Forelimb muscle (tissue), 1 donor: ENCODE measurements at places on chromosomes 2 and 18. TPM values are rescaled to one million over a fixed set of nuclear protein-coding genes. Genes with fewer than 3 reads are reported as not detected.

GRCh38 chr18:69259282-69259681 lies 141.4 kb upstream of the DOK6 start:
- no peak for DNase-seq

AQP4 gene
- polyA plus RNA-seq: 0.33 TPM

ABHD1 gene
- 0.49 TPM for polyA plus RNA-seq

KIAA2012 gene
- polyA plus RNA-seq: 0.37 TPM

GRCh38 chr2:3468296-3468988 lies 50.9 kb downstream of the ADI1 start:
- no peak for DNase-seq

- no peak for DNase-seq
Observed at GRCh38 chr2:85340034-85340892, 12.5 kb upstream of the TGOLN2 start.

DNA sequence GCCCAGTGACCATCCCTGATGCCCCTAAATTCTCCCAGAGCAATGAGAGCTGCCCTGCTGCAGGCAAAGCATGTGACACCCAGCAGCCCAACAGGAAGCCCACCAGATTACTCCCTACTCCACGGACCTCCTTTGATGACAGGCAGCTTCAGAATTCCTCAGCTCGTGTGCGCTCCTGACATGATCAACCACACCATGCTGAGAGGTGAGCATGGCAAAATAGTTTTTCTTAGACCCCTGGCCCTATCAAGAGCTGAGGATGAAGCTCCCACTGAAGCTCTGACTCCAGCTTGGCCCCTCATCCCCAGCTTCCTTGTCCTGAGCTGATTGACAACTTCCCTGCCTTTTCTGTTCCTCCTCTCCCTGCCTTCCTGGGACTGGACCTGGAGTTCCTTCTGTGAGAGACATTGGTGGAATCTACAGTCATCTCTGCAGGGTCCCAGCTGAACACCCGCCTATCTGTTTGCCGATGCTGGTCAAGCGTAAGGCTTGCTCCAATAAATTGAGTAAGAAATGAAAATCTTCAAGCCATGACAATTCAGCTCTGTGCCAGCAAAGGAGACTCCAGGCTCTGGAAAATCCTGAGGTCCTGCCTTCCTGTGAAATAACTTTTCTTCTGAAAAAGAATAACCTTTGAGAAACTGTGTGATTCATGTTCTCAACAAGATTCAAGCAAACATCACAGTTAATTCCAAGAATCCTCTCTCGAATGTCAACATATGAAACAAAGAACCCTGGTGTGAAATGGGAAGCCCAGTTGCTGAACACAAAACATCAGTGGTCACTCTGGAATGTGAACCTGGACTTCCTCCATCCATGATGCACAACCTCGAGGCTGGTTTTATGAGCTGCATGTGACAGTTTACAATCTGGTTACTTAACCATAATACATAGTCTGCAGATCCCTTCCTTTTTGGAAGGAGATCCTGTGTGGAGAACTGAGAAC lies 201.1 kb downstream of the SPP2 start:
- DNase-seq: no peak

- no peak for DNase-seq
Observed at GRCh38 chr2:120283649-120284048, 31.0 kb downstream of the RALB start.

PASK gene
- 5.0 TPM for polyA plus RNA-seq

DNA sequence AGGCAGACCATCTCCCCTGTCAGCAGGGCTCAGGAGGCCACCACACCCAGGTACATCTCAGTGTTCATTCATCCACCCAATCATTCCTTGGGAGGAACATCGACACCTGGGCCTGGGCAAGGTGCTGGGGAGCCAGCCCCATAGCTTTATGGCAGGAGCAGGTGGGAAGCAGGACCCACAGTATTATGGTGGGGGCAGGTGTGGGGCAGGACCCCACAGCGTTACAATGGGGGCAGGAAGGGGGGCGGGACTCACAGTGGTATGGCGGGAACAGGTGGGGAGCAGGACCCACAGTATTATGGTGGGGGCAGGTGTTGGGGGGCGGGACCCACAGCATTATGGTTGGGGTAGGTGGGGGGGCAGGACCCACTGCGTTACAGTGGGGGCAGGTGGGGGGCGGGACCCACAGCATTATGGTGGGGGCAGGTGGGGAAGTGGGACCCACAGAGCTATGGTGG lies 128.9 kb upstream of the HS6ST1 start:
- no peak for DNase-seq

DNA sequence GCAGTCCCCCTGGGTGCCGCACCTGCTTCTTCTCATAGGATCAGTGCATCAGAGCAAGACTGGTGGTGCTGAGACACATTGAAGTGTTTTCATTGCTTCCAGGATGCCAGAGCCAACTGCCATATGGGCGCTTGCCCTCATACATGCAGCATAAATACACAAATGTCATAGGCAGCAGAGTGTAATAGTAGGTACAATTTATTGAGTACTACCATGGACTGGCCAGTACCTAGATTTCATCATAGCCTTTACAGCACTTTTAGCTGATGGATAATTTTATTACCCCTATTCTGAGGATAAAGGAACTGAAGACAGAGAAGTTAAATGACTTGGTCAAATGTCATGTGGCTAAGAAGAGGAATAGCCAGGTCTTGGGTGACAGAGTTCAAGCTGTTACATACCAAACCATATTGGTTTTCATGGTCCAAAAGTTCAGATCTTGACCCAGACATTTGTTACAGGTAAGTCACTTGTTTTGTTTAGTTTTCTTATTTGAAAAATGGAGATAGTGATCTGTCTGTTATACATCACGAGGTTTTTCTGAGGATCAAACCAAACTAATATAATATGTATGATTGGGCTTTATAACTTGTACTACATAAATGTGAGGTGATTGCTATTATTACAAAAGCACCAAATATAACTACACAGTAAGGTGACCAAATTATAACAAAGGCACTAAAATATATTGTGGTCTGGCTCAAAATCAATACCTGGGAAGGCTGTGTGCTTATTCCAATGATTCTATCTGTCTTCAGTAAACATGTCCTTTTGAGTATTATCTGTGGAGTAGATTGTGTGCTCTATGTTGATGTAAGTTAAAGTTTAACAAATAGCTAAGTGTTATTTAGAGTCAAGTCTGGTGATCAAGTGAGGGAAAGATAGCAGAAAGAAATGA lies 151.9 kb upstream of the CYRIA start:
- no peak for DNase-seq

TCF23 gene
- 0.49 TPM for polyA plus RNA-seq

DNA sequence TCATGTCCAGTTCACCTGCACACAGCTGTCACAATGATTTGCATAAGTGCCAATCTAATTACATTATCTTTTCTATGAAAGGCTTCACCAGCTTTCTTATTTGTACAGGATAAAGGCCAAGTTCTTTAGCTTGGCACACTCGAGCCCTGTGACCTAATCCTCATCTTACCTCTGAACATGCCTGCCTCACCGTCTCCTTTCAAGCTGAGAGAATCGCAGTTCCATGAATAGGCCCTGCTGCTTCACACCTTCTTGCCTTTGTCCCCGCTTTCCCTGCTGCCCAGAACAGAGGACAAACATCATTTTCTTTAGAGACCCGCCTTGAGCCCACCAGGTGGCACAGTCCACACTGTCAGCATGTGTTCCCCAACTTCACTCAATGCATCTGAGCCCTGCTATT lies 1094.7 kb downstream of the BCL11A start:
- DNase-seq: no peak

DNA sequence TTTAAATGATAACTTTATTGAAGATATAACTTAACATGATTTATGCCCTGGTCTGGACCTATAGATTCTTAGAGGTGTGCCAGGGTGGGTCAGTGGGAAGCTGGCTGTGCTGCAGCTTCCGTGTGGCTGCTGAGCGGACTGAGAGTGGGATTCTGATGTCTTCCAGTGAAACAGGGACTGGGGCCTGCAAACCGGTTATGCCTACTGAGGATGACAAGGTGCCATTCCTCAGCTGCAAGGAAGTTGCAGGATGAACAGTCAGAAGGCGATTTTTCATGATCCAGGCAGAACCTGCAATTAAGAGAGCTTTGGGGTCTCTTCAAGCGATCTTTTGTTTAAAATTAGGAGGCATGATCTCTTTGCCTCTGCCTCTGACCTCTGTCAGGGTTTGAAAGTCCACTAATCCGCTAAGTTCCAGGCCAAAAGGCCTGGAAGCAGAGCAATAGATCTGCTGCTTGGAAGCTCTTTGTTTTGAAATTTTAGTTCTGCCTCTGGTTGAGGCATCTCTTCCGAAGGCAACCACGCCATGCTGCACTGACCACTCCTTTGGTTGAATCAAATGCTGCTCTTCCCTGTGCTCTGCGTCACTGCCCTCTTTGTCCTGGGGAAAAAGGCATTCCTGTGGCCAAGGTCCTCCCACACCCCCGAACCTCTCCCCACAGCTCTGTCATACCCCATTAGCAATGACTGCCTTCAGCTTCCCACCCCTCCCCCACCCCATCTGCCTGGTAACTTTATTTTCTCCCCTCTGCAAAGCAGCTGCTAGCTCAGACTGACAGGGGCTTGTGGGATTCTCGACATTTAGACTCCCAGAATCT lies 2.0 kb downstream of the TMEM169 start:
- no peak for DNase-seq

DNA sequence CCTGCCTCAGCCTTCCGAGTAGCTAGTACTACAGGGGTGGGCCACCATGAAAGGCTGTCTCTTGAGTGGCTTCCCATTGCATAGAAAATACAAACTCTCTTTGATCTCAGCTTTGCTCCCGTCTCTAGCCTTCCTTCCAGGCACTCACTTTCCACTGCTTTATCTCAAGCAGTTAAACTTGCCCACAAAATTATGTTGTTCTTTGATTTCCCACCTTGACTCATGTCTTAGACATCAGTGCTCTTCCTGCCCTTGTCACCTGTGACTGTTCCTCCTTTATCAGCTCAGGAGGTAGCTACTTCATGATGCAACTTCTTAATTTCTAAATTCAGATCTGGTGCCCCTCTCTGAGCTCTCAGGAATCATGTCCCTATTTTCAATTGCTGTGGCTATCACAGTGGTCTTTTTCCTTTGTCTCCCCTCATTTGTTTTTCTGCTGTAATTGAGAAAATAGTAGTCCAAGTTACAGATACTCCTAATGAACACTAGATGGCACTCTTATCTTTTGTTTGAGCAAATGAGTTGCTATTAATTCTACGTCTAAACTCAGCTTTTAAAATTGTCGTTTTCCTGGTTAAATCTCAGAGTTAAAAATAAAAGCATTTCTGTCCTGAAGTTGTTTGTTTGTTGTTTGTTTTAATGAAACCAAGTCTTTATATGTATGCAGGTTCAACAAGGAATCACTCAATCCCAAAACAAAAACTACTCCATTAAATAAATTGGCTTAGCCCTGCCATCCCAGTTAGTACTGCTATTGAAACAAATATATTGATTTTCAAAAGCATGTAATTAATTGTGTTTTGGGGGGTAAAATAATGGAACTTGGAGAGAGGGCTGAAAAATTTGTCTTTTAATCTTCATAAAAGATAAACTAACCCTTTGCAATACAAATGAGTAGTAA lies 46.9 kb upstream of the GREB1L start:
- DNase-seq: peak; percentile 28

COQ10B gene
- polyA plus RNA-seq: 10.3 TPM

DNA sequence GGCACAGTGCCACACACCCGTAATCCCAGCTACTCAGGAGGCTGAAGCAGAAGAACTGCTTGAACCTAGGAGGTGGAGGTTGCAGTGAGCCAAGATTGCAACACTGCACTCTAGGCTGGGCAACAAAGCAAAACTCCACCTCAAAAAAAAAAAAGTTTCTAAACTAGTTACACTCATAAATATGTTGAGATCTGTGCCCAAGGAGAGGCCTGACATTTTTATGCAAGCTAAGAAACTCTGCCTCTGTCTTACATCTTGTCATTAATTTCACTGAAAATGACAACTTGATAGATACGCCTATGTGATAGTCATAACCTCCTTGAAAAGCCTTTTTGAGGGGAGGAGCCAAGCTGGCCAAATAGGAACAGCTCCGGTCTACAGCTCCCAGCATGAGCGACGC lies 412.7 kb downstream of the STK39 start:
- DNase-seq: no peak

DNA sequence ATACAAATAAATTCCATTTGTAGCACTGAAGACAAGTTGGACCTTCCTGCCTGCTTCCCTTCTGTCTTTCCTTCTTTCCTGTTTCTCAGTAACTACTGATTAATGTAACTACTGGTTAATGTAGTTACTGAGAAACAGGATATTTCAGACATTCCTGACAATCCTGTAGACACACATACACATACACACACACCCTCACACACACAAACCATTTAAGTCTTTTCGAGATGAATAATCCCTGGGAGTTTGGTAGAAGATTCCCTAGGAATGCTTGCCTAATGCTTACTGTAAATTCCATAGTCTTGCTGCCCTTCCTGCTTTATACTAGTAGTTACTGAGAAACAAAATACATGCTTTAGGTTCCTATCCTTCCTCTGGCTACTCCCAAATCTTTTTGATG lies 83.9 kb downstream of the PIK3C3 start:
- DNase-seq: no peak

DNA sequence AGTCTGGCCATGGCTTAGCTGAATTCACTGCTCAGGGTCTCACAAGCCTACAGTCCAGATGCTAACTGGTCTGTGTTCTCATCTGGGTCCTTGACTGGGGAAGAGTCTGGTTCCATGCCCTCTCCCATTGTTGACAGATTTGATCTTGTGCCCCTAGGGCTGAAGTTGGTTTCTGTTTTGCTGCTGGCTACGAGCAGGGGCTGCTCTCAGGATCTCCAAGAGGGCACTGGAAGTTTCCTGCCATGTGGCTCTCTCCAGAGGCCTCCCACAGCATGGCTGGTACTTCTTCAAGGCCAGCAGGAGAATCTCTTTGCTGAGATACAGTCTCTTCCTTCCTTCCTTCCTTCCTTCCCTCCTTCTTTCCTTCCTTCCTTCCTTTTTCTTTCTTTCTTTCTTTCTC lies 78.1 kb downstream of the SPP2 start:
- no peak for DNase-seq

DNA sequence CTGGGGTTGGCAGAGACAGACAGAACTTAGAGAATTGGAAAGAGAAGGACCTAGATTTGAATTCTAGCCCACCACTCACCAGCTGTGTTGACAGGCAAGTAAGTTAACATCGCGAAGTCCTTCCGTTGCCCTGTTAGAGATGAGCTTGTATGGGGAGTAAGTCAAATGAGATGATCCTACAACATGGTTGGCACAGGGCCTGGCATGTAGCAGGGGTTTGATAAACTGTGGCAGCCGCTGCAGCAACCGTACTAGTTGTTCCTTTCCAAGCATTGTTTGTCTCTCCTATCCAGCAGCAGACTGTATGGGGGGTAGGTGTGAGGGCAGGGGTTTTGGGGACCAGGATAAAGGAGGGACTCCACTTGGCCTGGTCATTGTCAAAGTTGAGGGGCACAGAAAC lies 16.0 kb downstream of the TET3 start:
- DNase-seq: no peak

CTLA4 gene
- 0.09 TPM for polyA plus RNA-seq

PLB1 gene
- polyA plus RNA-seq: 2.0 TPM

- no peak for DNase-seq
Observed at GRCh38 chr18:52723550-52723970, 383.6 kb downstream of the DCC start.
